ENCODE measurements at places on chromosomes 13 and 19.

DNA sequence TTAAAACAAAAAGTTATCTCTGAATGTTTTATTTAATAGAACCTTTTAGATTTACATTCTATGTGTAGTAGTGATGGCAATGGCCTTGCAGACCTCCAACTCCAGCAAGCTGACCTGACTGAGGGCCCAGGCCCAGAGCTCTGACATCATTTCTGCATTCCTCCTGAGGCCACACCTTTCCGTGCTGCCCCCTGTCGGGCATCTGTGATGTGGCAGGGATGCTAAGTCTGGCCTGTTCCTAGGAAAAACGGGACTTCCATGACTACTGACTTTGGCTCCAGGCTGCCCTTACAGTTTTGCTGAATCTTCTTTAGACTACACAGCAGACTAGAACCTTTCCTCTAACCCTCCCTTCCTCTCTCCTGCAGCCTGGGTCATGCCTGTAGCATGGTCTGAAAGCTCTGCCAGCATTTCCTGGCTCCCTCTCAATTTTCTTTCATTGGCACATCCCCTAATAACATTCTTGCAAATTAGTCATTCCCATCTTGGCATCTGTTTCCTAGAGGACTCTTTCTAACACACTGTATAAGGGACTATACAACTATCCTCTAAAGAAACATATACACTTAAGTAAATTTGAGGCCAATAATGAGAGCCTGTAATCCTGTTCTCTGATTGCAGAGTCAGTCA is 249.1 kb downstream of the GPC5 start:
- DNase-seq, result no peak

DNA sequence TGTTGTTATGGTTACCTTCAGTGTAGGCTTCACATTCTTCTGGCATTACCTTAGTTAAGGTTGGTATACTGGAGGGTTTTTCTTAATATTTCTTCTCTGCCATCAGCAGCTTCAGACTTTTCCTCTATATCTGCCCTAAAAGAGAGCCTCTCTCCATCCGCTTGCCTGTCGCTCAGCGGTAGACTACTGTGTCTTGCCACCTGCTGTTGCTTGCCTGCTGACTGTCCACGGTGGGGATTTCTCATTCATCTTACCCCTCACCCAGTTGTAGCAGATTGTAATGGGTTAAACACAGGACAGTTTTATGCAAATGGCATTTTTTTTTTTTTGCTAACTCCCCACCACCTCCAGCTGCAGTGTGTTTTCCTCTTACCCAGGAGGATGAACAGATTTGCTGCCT is 577.2 kb downstream of the SLITRK5 start:
- DNase-seq, result no peak

DNA sequence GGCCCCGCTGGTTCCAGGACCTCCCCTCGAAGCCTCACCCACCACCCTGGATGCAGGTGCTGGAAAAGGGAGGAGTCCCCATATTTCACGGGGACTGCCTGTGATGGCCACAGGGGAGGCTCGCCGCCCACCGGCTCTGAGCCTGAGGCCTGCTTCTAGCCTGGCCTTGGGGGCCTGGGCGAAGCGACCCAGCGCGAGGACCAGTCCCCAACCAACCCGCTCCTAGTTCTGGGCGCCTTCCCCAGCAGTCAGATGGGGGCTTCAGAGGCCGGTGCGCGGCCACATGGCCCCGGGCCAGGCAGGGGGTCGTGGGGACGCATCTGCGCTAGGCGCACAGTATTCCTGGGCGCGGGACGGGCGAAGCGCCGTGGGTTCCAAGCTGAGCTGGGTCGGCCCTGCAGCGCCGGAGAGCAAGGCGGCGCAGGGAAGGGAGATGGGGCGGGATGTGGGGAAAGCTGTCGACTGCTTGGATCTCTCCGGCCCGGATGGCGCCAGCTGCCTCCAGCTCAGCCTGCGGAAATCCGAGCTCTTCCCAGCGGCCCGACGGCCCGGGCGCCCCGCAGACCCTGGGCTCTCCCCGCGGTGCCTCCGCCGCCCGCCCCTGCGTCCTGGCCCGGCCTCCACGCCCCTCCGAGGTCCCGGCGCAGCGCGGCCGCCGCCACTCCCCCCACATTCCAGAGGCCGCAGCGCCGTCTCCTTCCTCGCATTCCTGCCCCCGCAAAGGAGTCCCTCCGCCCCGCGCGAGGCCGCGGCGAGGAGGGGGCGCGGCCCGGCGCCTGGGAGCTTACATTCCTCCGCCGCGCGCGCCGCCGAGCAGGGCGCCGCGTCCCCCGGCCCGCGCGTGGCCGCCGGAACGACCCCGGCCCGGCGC is at the start of gene WTIP:
WTIP (plus strand) TSS at position 788 of the 871 bp plus-strand sequence. CDS start 217 bp downstream, outside the sequence.
- DNase-seq, result no peak

DNA sequence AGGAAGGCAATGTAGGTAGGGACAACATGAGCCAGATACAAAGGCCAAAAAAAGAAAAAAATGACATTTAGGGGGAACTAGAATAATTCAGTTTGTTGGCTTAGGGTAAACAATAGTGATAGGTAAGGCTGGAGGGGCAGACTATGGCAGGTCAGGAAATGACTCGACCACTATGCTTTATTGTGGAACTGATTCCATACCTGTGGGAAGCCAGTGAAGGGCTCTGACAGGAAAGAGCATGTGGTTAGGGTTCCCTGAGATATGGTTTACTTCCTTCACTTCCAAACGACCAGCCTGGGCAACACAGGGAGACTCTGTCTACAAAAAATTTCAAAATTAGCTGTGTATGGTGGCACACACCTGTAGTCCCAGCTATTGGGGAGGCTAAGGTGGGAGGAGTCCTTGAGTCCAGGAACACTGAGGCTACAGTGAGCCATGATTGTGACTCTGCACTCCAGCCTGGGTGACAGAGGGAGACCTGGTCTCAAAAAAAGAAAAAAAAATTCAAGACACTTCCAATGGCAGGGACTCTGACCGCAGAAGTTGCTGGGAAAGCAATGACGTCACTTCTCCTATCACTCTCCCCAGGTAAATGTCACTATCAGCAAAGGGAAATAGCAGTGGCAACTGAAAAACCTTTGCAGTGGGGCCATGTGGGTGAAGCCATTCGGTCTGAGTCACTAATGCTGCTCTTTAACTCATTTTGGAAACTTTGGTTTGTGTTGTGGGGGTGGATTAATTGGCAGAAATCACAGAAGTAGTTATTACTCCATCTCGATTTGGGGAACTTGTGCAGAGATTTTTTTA is 192.8 kb upstream of the TSC22D1 start:
- DNase-seq, result no peak

DNA sequence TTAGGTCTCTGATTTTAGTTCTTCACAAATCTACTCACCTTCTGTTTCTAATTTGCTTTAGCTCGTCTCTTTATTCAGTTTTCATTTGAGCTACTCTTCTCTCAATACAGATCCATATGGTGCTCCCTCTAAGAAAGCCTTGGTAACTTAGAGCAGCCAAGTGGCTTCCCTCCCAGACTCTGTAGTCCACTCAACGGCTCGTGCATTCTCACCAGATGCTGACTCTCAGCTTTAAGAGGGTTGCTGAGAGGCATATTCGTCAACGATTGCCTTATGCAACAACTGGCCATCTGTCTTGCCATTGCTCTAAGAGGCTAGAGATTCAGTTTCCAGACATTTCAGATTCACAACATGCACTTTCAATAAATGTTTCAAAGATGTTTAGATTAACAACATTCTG is 785.8 kb upstream of the SLC10A2 start:
- no peak for DNase-seq
